ENCODE measurements at places on chromosomes 5 and 9.

DNA sequence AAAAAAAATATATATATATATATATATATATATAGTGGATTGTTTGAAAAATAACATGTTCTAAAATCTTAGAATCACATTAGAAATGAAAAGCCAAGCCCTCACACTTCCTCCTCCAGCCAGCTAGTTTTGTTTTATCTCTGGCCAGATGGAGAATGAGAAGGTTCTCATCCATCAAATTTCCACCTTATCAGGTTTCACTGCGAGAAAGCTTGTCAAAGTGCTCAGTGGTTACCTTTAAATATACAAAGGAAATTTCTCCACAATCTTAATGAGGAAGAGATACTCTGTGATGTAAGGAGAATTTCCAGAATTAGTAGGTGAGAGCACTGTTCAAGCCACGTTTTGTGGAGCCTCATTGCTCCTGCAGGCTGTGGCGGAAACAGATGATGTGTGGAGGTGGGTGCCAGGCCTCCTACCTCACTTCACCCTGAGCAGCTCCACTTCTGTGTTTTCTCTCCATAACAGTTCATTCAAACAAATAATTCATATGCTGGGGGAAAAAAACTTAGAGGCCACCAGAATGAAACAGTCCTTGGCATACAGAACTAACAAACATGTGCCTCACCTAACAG lies 71.9 kb downstream of the CDK5RAP2 start:
- DNase-seq, result no peak

DNA sequence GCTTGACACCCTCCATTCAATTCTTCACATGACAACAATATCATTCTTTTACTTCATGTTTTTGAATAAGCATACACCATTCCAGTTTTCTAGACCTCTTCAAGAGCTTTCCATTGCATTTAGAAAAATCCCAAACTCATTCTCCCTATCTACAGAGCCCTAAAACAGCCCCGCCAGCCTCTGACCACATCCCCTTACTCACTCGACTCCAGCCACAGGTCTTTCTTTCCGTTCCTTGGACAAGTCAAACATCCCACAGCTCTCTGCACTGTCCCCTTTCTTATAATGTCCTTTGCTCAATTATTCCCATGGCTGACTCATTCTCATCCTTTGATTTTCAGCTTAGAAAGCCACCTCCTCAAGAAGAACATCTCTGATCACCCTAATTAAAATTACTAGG lies 38.2 kb downstream of the TTC39B start:
- DNase-seq, result no peak

- DNase-seq, result no peak
Observed at GRCh38 chr9:78777747-78778146, 480.8 kb downstream of the PSAT1 start.

DNA sequence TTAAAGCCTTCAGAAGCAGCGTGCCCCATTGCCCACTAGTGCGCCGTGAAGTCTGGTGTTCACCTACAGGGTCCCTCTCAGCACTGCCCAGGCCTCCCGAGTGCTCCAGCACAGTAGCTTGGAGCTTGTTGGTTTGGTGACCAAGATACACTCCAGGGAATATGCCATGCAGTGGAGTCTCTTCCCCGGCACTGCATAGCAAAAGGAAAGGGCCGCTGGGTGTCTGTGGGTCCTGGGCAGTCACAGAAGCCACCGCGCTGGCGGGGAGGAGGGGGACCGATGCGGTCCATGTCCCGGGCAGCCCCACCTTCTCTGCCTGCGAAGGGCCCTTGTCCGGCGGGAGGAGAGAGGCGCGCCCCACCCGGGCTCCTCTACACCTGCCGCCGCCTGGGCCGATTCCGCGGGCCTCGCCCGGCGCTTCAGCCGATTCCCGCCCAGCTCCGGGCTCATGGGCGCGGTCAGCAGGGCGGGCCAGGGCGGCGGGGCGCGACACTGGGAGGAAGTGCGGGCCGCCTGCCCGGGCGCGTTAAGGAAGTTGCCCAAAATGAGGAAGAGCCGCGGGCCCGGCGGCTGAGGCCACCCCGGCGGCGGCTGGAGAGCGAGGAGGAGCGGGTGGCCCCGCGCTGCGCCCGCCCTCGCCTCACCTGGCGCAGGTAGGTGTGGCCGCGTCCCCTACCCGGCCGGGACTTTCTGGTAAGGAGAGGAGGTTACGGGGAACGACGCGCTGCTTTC lies at the start of gene SYK:
Gene SYK, plus strand, starts transcription at position 579 of the 732 bp plus-strand sequence. CDS start 42,080 bp downstream, outside the sequence.
- peak; percentile 33 for DNase-seq

DNA sequence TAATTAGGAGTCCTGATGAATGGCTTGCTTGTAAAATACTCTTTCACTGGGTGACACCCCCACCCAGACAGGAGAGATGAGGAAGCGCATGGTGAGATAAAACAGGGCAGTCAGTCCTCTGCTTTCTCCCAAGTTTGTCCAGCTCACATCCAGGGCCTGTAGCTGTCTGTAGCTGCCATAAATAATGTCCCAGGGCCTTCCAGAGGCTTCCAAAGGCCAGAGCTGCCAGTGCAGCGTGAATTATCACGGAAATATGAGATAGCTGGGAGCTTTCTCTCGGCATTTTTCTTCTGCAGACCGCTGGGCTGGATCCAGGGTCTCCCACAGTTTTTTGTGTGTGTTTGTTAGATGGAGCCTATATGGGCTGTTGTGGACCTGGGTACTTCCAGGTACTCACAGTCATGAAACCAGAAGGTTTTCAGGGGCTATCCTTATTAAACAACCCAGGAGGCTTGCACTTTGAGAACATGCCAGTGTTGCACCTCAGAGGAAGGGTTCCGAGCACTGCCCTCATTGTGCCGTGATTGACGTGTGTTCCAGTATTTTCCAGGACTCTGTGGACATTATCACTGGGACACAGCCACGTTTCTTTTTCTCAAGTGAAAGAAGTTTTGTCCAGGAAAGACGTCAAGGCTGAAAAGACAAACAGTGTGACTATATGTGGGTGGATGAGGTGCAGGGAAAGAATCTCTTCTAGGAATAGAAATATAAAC lies 117.5 kb downstream of the FGF1 start:
- DNase-seq, result no peak

DNA sequence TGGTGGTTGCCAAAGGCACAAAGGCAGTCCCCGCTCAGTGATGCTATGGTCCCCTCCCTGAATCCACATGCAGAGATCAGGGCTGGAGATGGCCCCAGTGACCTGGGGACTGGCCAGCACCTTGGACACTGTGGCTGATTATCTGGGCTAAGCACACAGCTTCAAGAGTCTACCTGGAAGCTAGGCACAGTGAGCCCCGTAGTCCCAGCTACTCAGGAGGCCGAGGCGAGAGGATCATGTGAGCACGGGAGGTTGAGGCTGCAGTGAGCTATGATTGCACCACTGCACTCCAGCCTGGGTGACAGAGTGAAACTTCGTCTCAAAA lies 8.3 kb upstream of the SCGB3A1 start:
- no peak for DNase-seq

- no peak for DNase-seq
Observed at GRCh38 chr5:132547269-132547668, 3.9 kb upstream of the IL5 start.

- no peak for DNase-seq
Observed at GRCh38 chr5:17852740-17853139, 218.5 kb downstream of the TAF11L14 start.

GRCh38 chr9:5945112-5945511 lies 54.4 kb downstream of the MLANA start:
- no peak for DNase-seq

DNA sequence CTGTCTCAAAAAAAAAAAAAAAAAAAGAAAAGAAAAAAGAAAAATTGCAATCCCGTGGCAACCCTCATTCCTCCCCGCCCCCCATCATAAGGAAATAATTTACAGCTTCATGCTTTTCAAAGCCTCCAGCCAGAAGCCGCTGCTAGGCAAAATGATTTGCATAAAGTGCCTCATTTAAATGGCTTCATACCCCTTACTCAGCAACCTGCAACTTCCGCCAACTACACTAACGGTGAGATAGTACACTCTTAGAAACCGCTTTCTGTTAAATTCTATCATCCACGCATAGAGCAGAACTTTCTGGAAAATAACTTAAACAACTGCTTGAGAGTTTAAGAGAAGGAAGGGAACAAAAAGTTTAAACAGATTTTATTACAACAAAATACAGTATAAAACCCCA lies 17.8 kb downstream of the SERINC5 start:
- no peak for DNase-seq

GRCh38 chr5:171433982-171434676 lies 14.7 kb downstream of the FGF18 start:
- DNase-seq, result no peak

- DNase-seq, result no peak
Observed at GRCh38 chr5:151587796-151588555, 3.2 kb downstream of the FAT2 start.

Data from GM12892 (cell line).